ENCODE measurements at places on chromosomes 2 and 18. TPM values are rescaled to one million over a fixed set of nuclear protein-coding genes. Genes with fewer than 3 reads are reported as not detected.

The EGR4 gene
- not detected for total RNA-seq

The IL1R2 gene
- not detected for total RNA-seq

The LYPD6B gene
- not detected for total RNA-seq

The GAREM2 gene
- 4.1 TPM for total RNA-seq

The CCDC74B gene
- 1.7 TPM for total RNA-seq

The OXER1 gene
- not detected for total RNA-seq

The CEP76 gene
- total RNA-seq = 14.4 TPM

The CPO gene
- total RNA-seq = not detected

The IL37 gene
- total RNA-seq = not detected

The SOX11 gene
- total RNA-seq = not detected

The LOXL3 gene
- 2.7 TPM for total RNA-seq

The DSG2 gene
- not detected for total RNA-seq

The FRZB gene
- total RNA-seq = not detected

The UGT1A4 gene
- not detected for total RNA-seq

The PDCD1 gene
- total RNA-seq = 0.78 TPM

The PAX8 gene
- total RNA-seq = 0.64 TPM

The CPLX4 gene
- total RNA-seq = not detected

The RTKN gene
- 4.6 TPM for total RNA-seq

The UGT1A10 gene
- total RNA-seq = not detected

The LYG2 gene
- not detected for total RNA-seq

The ZNF804A gene
- not detected for total RNA-seq

The CYB5A gene
- 55.6 TPM for total RNA-seq

The SLC9A4 gene
- 0.10 TPM for total RNA-seq

The RBM44 gene
- total RNA-seq = 0.45 TPM

The CFC1 gene
- total RNA-seq = not detected

The CROCC2 gene
- not detected for total RNA-seq

The IL1RN gene
- 3.3 TPM for total RNA-seq

The AOX1 gene
- 0.17 TPM for total RNA-seq

The BUB1 gene
- 45.2 TPM for total RNA-seq

The WDCP gene
- 20.8 TPM for total RNA-seq

The TNFAIP6 gene
- total RNA-seq = 0.64 TPM

Measured in natural killer cell treated with Interleukin-12 subunit alpha and Interleukin-12 subunit beta and Interleukin-15 and Interleukin-18, amount 100 ng/mL, for 72 hours (primary cell).